ENCODE measurements at places on chromosomes 3 and 15.

DNA sequence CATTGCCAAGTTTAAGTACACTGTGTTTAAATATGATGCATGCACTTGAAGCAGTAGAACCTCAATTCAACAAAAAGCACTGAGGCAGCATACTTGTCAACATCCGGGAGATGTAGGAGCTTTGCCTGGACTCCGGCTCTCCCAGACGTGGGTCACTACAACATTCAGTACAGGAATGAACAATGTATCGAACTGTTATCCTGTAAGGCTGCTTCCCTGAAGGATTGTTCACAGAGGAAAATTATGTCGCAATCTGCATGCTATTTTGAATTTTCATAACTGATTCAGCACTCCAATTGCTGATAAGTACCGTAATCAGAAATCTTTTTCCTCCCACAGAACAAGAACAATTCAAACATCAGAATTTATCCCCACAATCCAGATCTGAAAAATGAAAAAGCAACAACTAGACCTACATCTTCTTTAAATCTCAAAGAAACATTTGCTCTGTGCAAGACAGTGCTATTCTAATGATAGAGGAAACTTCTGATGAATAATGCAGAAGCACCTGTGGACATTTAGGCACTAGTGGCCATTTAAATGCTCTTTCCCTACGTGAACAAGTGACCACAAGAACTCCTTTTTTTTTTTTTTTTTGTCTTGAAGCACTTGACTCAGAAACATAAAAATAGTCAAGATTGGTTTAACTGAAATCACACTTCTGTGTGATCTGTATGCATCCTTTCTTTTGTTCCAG lies 113.4 kb downstream of the PLCH1 start:
- DNase-seq = no peak

- no peak for DNase-seq
These were observed 9.4 kb downstream of the NT5DC2 start for GRCh38 chr3:52524258-52524751.

DNA sequence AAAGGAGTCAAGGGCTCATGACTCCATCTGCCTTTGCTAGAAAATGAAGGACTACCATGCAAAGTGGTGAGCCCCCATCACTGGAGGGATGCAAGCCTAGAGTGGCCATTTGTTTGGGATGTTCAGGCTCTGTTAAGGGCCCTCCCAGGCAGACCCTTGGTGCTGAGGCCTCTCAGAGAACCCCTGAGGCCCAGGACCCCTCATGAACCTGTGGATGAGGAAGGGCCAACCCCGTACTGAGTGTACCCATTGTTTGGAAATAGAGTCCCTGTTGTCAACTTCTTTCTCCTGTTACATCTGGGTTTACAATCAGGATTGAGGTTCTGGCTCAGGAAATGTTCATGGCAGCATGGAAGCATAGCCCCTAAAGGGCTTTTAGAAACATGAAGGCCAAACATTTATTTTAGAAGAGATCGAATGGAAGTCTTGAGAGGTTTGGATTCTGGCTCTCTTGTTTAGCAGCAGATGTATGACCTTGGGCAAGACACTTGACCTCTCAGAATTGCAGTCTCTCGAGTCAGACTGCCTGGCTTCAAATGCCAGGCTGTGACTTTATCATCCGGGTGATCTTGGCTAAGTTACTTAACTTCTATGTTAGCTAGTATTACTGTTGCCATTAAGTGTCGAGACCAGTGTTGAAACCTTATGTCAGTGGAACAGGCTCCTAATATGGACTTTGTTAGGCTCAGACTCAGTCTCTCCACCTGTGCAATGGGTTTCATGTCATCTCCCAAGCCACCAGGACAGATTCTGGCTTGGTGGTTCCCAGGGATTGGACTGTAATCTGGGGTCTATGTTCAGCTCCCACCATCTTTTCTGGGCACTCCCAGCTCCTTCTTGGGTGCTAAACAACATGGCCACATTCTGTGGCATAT lies 12.4 kb downstream of the ITGA11 start:
- DNase-seq = no peak

DNA sequence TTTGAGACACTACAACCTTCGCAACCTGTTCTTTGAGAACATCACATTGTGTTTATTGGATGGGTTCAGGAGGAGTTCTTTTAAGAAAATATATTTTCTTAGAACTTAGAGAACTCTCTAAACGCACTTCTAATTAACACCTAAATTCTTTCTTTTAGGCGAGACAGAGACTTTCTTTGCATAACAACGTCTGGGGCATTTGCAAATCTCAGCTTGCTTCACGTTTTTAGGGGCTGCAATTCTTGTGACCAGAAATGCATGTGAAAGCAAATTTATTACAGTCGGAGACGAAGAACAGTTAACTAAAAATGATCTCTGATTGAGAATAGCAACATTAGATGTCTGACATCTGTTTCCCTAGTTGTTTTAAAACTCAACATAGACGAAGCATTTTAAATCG lies 568.3 kb upstream of the ZNF717 start:
- DNase-seq = no peak

DNA sequence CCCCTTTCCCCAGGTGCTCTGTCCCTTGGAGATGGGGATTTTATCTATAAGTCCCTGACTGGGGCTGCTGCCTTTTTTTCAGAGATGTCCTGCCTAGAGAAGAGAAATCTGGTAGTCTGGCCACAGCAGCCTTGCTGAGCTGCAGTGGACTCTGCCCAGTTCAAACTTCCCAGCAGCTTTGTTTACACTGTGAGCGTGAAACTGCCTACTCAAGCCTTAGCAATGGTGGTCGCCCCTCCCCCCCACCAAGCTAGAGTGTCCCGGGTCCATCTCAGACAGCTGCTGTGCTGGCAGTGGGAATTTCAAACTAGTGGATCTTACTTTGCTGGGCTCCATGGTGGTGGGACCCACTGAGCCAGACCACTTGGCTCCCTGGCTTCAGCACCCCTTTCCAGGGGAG lies 38.9 kb downstream of the TMEM266 start:
- no peak for DNase-seq

- DNase-seq = no peak
These were observed 41.6 kb upstream of the GALNT15 start for GRCh38 chr3:16132928-16133327.

- no peak for DNase-seq
These were observed 28.1 kb downstream of the PARP16 start for GRCh38 chr15:65258375-65259262.

GRCh38 chr3:181921220-181921619 lies 209.5 kb downstream of the SOX2 start:
- DNase-seq = no peak

- no peak for DNase-seq
These were observed 95.2 kb upstream of the UBE2E1 start for GRCh38 chr3:23710555-23710954.

DNA sequence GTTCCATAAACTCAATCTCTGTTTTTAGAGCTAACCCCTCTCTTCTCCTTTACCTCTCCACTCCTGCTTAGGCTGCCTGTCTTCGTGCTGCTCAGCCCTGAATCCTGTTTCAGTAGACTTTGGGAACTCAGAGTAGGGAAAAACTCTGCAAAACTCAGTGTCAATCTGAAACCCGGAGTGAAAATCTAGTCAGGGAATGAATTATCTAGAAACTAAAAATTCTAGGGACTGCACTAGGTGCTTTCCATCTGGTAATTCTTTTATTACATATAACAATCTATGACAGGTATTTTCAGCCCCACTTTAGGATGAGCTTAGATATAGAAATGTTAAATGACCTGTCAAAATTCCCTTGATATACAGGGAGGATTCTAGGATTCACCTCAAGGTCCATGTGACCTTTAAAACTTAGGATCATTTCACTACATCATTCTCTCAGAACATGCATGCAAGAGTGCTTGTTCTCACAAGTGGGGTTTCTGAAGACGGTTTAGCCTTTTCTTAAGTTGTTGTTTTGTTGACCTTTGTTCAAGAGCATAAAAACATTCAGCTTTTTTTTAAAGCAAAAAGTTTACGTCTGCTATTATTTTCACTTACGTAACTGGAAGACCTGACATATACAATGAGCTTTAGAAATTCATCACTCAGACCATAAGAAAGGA lies 108.2 kb upstream of the MBNL1 start:
- no peak for DNase-seq

DNA sequence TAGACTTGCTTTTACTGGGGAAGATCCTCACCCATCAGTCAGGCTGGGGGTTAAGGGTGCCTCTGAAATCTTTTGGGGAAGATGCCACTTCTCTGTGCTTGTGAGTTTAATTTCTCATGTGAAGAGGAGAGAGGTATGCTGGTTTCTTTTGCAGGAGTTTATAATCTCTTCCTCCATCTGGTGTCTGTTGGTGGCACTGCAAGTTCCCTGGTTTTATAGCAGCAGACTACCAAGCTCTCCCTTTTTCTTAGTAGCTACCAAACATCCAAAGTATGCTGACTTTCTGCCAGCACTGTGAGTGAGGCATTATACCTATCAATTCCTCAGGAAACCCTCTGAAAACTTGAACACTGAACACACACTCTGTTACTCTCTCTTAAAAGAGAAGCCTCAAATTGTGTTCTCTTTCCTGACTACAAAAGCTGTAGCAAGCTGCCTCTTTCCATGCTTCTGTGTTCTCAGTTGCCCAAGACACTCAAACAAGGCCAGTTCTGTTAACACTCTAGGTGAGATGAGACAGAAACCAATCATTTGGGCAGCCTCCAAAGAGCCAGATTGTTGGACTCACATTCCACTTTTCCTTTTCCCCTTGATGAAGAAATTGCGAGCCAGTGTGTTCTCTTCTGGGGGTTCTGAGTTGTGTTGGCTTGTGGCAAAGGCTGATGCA lies 299.5 kb downstream of the GAP43 start:
- no peak for DNase-seq

DNA sequence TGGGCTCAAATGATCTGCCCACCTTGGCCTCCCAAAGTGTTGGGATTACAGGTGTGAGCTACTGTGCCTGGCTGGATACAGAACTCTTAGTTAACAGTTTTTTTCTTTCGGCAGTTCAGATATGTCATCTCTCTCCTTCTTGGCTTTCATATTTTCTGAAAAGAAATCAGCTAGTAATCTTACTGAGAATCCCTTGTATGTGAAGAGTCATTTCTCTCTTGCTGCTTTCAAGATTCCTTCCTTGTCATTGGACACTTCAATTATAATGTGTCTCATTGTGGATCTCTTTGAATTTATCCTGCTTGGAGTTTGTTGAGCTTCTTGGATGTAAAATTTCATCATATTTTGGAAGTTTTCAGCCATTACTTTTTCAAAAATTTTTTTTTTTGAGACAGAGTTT lies 17.0 kb downstream of the TRIM69 start:
- DNase-seq = no peak

DNA sequence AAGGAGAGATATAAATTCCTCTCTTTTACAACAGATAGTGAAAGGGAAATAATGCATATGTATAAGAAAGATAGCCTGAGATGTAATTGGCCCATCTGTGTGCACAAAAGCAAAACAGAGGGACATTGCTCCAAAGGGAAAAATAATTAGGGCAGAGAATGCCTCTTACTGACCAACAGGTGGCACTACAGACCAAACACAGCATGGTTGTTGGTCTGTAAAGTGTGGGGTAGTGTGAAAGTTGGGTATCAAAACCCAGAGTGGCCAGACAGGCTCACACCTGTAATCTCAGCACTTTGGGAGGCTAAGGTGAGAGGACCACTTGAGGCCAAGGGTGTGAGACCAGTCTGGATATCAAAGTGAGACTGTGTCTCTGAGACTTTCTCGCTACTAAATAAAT lies 4.5 kb upstream of the TLNRD1 start:
- no peak for DNase-seq

DNA sequence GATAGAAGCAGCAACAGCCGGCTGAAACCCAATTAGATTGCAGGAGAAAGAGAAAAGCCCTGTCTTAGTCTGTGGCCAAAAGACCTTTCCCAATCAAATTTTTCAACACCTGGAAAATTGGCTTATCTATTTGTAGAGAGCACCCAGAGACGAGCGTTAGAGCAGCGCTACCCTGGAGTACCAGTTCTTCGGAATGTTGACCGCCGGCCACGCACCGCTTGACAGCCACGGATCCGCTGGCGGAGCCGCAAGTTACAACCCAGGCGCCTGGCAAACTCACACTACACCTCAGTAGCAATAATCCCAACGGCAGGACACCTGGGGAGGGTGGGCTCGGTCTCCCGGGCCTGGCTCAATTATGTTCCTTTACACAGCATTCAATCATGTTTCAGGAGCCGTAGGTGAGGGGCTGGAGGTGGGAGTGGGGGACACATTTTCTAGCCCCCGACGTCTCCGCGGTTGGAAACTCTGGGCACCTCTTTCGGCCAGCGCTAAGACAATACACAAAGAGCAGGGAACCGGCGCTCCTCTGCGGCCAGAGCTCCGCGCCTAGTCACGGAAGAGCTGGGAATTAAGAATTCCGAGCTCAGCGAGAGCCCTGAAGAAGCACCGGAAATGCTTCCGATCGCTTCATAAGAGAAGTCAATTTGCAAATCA lies 1.2 kb downstream of the MB21D2 start:
- DNase-seq = no peak

- no peak for DNase-seq
These were observed 10.0 kb downstream of the RBP2 start for GRCh38 chr3:139466360-139466759.

GRCh38 chr15:95868970-95869369 lies 461.5 kb upstream of the NR2F2 start:
- DNase-seq = no peak

DNA sequence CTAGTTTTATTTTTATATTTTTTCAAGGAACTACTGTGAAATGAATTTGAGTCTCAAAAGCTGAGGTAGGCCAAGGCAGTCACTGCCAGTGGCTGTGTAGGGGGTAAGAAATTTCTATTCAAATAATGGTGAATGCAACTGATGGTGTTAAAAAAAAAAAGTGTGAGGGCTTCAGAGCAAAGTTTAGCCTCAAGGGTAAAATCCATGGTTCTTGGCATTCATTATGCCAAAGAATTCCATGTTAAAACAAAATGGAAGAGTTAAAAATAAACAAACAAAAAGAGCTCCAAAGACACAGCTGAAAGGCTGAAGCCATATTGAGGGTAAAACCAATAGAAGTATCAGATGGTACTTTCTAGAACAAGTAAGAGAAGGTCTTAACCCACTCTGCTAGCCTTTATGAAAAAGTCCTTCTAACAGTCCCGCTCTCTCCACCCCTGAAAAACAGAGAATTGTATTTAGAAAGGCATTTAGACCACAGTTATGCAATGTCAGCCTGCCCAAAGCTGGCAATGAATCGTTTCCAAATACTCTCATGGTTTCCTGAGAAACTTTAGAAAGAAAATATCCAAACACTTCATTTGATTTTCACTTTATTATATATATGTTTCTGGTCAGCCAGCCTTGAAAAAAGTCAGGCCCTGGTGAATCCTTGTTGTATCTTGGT lies 158.4 kb upstream of the GMNC start:
- no peak for DNase-seq

GRCh38 chr3:194620196-194620595 lies 13.0 kb downstream of the TMEM44 start:
- no peak for DNase-seq

GRCh38 chr3:30333903-30334302 lies 272.5 kb upstream of the TGFBR2 start:
- DNase-seq = no peak

- DNase-seq = no peak
These were observed 480.7 kb downstream of the FHIT start for GRCh38 chr3:60770532-60770931.

Measured in NCI-H2227 treated with DMSO at 0.1 percent for 48 hours (cell line).